ENCODE measurements at places on chromosomes 11 and 22.
A peak's percentile ranks its signal among the peaks of the same experiment; 100 is the strongest.

GRCh38 chr11:271319-271715 lies 6.9 kb upstream of the NLRP6 start:
- DNase-seq: no peak

DNA sequence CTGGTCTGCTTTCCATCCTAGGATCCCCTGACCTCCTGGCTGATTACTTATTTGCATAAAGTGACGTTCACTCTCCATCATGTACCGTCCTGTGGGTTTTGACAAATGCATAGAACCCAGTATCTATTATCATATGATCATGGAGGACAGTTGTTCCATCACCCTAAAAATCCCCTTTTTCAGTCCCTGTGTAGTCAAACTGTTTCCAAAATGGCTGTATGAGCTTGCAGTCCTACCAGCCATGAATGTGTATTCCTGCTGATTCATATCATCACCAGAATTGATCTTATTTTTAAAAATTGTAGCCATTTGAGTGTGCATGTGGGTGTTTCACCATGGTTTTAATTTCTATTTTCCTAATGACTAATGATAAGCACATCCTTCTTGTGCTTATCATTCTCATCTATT lies 108.8 kb downstream of the MPPED1 start:
- no peak for DNase-seq

GRCh38 chr11:88104408-88104807 lies 70.8 kb downstream of the RAB38 start:
- DNase-seq: no peak

- no peak for DNase-seq
Measured at GRCh38 chr11:69558519-69558941, 77.1 kb downstream of the LINC01488 start.

DNA sequence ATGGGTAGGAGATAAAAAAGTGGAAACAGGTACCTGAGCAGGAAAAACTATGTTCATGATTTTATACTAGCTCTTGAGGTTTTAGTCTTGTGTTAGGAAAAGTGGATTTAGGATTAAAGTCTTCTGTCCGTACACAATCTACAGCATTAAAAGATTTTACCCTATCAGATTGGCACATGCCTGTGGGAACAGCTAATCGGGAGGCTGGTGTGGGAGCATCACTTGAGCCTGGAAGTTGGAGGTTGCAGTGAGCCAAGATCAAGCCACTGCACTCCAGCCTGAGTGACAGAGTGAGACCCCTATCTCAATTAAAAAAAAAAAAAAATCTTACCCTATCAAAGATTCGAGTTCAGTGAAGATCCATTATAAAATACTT lies 12.2 kb upstream of the CRKL start:
- DNase-seq: no peak

- no peak for DNase-seq
Measured at GRCh38 chr11:5021996-5022395, 24.3 kb upstream of the OR52J3 start.

GRCh38 chr22:31508536-31508935 lies 12.2 kb downstream of the SFI1 start:
- DNase-seq: no peak

GRCh38 chr11:98564881-98565280 lies 455.9 kb upstream of the CNTN5 start:
- DNase-seq: no peak

DNA sequence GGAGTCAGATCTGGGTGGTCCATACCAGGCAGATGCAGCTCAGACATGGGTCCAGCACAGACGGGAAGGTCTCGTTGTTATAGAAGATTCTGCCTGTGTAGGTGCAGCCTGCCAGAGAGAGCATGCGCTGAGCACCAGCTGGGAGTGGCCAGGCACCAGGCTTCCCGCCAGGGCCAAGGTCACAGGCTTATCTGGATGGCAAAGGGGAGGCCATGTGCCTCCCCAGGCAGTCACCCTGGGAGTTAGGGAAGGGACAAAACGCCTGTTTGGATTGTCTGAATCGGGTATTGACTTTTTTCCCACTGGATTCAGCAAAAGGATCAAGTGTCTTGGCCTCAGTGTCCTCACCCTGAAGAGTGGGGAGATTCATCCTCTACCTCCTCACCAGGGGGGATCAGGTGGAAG lies 26.5 kb downstream of the PGA5 start:
- DNase-seq: no peak

DNA sequence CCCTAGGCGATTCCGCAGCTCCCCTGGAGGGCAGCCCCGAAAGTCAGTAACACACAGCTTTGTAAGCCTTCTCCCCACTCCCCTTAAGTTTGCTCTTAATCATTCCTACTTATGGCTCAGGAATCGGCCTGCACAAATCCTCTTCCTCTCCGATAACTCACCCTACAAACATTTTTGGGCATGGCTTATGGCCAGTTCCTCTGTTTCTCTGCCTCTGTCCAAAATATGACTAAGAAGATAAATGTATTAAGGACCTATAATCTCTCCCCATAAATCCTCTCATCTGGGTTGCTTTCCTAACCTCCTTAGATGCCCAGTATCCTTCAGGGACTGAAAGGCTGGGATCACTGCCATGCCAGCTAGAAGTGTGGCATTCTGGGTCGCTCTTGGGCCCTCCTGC lies 41.0 kb downstream of the PAMR1 start:
- DNase-seq: no peak

DNA sequence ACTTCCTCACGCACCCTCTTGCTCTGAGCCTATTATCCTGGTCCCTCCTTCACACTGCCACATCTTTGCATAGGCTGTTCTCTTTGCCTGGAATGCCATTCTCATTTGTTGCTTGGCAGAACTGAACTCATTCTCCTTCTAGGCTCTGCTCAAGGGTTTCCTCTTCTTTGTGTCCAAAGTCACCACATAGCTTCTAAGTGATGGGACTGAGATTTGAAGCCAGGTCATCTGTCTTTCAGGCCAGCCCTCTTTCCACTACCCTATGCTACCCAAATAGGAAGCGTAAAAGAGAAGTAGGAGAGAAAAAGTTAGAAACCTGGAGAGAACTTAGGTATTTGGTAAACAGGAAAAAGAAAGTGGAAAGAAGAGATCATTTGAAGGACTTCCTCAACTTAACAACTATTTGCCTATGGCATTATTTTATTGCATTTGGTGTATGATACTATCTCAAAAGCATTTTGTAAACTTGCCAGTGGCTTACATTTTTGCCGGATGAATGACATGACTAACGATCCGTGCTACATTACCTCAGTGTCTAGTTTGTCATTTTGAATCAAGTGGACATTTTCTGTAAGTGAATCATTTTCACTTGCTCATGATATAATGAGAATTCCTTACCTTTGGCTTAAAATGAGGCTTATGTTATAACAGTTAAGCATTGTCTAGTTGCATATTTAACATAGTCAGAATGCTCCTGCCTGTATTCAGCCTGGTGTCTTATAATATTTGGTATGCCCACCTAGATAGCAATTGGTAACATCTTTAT lies 18.5 kb downstream of the NF2 start:
- DNase-seq: no peak

DNA sequence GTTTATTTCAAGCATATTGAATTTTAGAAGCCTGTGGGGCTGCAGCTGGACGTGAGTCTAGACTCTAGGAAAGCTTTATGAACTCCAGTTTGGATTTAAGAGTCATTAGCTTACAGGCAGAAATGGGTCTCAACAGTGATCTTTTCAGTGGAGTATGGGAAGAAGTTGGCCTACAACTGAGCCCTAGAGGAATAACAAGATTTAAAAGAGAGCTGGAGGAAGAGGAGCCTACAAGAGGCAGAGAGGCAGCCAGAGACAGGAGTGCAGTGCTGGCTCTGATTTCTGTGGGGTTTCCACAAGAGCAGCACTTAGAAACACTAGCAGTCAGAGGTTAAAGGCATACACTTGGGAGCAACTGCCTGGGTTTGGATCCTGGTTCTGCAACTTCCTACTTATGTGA lies 17.9 kb downstream of the APOL5 start:
- DNase-seq: no peak

GRCh38 chr11:101126551-101127196 lies 2.9 kb downstream of the PGR start:
- no peak for DNase-seq

DNA sequence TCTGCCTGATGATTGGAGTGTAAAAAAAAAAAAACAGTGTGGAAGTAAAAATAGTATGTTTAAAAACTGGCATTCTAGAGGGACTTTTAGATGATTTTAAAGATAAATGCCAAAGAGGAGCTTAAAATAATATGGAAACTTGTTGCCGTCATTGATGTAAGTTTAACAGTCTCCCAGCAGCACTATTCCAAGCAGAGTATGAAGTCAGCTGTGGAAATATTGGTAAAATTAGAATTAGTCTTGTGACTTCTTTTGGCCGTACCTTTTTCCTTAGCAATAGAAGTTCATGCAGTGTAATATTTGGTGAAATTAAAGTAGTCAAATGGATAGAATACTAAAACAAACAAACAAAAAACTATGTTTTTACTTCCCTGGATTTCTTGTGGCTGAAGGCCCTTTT lies 134.9 kb downstream of the METTL15 start:
- no peak for DNase-seq

GRCh38 chr22:24523873-24524272 lies 28.7 kb downstream of the UPB1 start:
- no peak for DNase-seq

GRCh38 chr22:41568811-41569210 lies 8.0 kb downstream of the CSDC2 start:
- no peak for DNase-seq

DNA sequence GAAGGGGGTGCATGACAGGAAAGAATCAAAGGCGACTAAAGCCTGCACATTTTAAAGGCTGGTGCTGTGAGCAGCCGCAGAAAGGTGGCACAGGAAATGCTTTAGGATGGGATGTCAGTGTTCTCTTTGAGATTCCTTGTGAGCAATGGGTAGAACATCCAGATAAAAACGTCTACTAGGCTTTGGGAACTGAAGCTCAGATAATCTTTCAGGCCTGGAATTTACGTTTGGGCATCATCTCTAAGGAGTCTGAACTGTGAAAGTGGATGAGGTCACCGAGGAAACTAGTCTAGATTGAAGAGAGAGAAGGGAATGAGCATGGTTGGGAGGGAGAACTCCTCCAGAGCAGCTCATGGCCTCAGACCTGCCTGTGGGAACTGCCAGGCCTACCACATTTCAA lies 65.7 kb downstream of the FLI1 start:
- DNase-seq: no peak

GRCh38 chr11:68418648-68419047 lies 41.9 kb upstream of the PPP6R3 start:
- DNase-seq: no peak

DNA sequence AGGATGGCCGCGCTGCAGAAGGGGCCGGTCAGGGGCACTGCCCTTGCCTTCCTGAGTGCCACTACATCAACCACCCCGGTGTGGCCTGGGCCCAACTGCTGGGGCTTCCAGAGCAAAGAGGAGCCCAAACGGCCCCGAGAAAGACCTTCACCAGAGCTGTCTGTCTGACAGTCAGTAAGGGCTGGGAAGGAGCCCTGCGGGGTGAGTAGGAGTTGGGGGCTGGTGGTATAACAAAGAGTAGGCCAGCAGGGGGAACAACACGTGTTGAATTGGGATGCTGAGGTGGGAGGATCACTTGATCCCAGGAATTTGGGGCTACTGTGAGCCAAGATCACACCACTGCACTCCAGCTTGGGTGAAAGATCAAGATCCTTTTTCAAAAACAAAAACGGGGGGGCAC lies 3.9 kb downstream of the GSTT4 start:
- DNase-seq: no peak

DNA sequence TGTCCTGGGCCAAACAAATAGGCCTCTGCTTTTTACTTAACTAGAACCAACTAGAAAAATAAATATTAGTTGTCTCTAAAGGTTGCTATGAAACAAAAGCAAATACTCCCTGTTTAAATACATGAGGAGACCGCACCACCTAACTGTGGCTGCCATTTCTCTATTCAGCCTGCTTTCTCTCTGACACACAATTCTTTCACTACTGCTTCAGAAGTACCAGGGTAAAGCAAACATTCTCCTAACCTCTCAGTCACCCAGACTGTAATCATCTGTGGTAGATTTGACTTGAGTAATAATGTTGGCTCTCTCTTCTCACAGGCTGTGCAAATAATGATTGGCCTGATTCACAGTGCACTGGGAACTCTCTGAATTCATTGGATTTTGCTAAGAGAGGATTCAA lies 41.0 kb upstream of the MS4A8 start:
- DNase-seq: peak; percentile 65

DNA sequence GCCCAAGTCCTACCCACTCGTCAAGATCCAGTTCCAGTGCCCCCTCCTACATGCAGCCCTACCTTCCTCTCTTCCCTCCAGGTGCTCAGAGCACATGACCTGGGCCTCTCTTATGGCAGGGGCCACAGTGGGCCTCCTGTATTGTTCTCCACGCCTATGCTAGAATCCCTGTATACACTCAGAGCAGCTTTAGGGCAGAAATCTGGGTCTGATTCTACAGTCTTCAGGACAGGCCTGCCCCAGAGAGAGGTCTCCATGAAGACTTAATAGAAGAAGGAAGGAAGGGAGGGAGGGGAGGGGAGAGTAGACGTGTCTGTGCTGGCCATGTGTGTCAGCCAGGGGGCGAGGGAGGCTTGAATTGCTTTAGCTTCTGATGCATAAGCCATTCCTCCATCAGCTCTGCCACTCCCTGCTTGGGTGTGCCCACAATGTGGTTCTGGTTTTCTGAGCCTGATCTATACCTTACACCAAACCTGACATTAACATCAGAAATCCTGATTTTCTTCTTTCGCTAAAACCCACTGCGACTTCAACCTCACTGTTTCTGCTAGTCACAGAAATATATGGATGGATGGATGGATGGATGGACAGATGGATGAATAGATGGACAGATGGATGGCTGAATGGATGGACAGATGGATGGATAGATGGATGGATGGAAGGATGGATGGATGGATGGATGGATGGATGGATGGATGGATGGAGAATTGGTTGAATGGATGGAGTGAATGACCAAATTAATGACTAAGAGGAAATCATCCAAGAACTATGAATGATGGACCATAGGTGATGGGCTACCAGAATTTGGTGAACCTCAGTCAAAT lies 56.6 kb upstream of the PRDM11 start:
- peak; percentile 31 for DNase-seq
